ENCODE measurements at places on chromosomes 1 and 21. TPM values are rescaled to one million over a fixed set of nuclear protein-coding genes. Genes with fewer than 3 reads are reported as not detected.
A peak's percentile ranks its signal among the peaks of the same experiment; 100 is the strongest.

KCNE1 gene
- 0.27 TPM for total RNA-seq

FCRLB gene
- 0.54 TPM for total RNA-seq

RAP1GAP gene
- 0.27 TPM for total RNA-seq

CHIA gene
- total RNA-seq = not detected

GPR3 gene
- total RNA-seq = 4.3 TPM

GJA9 gene
- total RNA-seq = not detected

- DNase-seq = no peak
Observed at GRCh38 chr1:185404907-185405568, 88.0 kb upstream of the IVNS1ABP start.

DNA sequence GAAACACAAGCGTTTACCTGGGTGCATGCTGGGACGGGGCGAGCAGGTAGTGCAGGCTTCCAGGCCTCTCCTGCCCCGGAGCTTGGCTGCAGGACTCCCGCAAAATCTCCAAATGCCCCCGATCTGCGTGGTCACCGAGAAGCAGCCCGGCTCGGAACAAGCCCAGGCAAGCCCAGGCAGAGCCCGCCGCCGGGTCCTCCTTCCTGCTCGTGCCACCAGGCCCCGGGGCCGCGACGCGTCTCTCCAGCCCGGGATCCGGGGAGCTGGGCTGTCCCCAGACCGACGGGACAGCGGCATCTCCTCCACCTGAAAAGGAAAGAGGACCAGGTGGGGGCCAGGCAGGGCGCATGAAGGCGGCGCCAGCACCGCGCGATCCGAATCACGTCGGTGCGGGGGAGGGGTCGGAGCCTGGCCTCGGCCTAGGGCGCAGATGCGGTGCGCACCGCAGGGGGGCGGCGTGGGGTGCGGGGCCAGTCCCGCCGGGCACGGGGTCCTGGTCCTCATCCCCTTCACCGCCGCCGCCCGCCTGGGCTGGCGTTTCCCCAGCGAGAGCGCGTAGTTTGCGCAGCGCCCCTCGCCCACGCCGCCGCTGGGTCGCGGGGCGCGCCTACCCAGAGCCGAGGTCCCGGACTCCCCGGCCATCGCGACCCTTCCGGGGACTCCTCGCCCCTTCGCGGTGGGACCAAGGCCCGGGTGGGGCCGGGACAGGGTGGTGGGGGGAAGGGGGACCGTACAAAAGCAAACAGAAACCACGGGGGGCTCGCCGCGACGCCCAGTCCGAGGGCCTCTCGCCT lies 52.4 kb upstream of the H6PD start:
- no peak for DNase-seq

DNA sequence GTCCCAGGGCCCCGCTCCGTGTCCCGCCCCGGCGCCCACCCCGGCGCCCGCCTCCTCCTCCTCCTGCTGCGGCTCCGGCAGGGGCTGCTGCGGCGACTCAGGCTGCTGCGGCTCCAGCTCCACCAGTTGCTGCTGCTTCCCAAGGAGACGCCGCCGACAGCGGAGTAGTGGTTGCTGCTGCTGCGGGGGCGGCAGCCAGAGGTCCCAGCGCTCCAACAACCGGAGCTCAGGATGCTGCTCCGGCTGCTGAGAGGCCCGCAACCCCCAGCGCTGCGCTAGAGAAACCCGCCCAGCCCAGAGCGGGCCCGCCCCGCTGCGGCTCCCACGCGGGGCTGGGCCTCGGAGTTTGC lies 1.1 kb downstream of the CRCT1 start:
- peak; percentile 16 for DNase-seq

DNA sequence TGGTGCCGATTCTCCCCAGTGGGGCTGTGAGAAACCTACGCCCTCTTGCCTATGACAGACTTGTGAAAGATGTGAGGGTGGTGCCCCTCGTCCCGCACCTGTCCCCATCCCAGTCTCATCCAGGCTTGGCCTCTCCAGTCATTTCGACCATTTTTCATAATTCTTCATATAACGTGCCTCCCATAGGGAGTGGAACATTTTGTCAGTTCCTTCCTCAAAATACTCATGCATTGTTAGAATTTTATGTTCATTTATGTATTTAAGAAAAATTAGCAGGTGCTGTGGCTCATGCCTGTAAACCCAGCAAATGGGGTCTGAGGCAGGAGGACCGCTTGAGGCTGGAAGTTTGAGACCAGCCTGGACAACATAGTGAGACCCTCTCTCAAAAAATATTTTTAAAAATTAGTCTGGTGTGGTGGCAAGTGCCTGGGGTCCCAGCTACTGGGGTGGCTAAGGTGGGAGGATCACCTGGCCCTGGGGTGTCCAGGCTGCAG lies 19.7 kb upstream of the SMPDL3B start:
- no peak for DNase-seq

GRCh38 chr1:77373702-77374101 lies 91.9 kb downstream of the AK5 start:
- no peak for DNase-seq

DNA sequence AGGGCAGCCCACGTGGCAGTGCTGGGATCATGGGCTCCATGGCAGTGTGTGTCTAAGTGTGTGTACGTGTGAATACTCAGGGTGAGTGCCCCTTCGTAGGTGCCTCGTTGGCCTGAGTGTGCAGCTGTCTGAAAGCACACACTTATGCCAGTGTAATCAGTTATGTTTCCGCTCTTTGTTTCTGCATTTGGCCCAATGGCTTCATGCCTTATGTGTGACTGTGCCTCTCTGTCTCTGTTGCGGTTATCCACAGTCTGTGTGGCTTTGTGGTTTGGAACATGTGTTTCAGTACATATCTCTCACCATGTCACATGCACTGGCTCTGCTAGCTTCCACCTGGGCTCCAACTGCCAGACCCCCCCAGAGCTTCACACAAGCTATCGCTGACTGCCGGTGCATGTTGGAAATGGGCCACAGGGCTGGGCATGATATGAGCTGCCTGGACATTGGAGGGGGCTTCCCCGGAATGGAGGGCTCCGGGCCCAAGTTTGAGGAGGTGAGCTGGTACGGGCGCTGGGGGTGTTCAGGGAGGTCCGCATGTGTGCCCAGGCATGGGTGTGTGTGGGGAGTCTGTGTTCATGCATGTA lies 70.3 kb upstream of the TINAGL1 start:
- peak; percentile 96 for DNase-seq

GRCh38 chr1:186772228-186772627 lies 56.5 kb upstream of the PLA2G4A start:
- DNase-seq = no peak

DNA sequence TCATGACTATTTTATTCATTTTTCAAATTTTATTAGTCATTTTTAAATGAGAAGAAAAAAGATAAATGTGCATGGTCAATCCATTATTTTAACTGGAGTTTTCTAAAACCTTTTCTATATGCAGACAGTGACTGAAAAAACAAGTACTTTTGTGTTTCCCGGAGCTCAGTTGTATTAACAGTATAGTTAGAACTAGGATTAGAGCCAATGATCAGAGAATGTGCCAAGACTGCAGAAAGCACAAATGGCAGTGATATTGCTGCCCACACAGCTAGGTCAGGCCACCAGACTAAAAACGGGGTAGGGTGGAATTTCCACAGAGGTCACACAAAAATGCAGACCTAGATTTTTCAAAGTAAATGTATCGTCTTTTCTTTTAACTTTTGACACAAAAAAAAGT lies 163.1 kb upstream of the GRIK3 start:
- DNase-seq = no peak

DNA sequence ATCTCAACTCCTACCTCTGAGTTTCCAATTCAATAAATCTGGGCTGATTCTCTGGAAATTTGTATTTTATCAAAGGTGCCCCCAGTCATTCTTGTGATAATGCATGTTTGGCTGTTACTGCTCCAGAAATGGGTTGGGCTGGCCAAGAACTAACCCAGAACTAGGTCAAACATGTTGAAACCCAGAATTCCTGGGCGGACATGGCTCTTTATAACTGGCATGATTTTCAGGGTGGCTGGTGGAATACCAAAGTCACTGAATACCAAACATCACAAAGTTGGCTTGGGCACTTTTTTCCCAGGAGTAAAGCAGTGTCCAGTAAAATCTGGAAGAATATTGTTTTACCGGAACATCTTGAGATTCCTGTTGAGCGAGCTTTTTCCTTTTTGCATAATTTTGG lies 89.4 kb upstream of the S1PR1 start:
- DNase-seq = no peak

DNA sequence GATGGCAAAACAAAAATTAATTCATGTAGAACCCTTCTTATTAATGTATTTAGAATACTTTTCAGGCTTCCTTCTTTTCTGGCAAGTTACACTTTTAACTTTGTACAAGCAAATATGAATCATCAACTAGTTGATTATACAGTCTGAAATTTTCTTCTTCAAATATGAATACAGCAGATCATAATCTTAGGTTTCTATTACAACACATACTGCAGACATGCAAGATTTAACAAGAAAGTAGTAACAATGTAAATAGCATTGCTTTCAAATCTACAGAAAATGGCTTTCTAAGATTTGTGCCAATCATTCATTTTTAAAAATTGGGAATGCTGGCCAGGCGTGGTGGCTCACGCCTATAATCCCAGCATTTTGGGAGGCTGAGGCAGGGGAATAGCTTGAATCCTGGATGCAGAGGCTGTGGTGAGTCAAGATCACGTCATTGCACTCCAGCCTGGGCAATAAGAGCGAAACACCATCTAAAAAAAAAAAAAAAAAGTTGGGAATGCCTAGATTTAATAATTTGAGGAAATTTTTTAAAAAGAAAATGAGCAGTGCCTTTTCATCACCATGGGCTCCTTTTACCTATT lies 68.4 kb upstream of the DPYD start:
- DNase-seq = no peak
